ENCODE measurements at places on chromosomes 12 and 14.

- DNase-seq, result no peak
These were observed 120.4 kb upstream of the CNOT2 start for GRCh38 chr12:70122804-70123203.

DNA sequence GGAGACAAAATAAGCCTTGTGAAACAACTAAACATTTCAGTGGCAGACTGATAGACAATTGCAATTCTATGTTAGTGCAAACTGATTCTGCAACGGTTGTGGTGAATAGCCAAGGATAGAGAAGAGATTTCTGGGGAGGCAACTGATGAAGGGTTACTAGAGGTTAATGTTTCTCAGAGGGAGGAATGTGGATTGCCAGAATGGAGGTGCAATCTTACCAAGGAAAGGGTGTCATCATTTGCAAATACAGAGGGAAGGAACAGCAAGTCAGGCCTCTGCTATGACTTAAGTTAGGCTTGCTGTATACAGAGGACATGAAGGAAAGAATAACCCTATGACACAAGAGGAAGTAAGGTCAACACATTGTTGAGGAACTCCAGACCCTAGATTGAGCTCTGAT, 35.8 kb downstream of the CCDC175 start:
- DNase-seq, result no peak

GRCh38 chr12:73057428-73057827, 785.3 kb downstream of the TRHDE start:
- DNase-seq, result no peak

DNA sequence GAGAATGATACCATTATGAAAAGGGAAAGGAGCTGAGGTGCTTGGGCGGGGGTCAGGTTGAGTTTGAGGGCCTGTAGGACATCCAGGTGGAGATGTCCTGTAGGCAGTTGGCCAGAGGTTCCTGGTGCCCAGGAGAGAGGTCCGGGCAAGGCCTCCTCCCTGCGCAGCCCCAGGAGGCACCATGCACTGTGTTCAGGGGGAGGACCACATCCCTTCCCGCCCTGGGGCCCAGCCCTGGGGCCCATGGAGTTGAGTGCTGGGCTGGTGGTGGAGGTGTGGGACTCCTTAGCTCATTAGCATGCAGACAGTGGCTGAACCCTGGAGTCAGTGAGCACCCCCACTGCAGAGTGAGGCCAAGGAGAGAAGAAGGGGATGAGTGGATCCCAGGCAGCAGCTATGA, 5.7 kb upstream of the FAIM2 start:
- DNase-seq, result no peak

GRCh38 chr14:100409651-100410050, 86.5 kb downstream of the SLC25A47 start:
- DNase-seq, result no peak

DNA sequence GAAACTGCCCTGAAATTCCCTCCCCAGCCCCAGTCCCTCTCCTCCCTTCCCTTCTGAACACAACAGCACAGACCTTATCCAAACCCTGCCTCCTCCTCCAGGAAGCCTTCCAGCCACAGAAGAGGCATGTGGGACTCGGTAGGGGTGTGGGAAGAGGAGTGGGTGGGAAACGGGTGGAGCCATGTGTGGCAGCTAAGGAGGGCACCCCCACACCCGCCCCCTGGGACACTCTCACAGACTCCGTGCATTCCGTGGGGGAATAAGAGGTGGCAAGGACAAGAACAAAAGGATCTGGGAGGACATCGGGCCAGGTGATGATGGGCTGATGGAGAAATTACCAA, 24.4 kb downstream of the SLC6A12 start:
- no peak for DNase-seq

GRCh38 chr12:121124402-121125109, 8.1 kb upstream of the P2RX7 start:
- DNase-seq, result no peak

DNA sequence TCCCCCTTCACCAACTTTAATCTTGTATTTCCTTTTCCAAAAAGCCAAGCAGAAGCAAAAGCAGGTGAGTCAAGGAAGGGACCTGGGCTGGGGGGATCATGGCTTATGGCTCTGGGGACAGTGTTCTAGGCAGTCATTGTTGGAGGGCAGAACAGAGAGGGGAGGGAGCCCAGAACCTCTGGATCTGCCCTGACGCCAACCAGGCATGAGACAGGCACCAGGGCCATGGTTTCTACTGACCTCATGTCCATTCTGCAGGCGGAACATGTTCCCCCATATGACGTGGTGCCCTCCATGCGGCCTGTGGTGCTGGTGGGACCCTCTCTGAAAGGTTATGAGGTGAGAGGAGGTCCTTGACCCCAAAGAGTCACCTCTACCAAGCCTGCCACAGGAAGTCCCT, 6.6 kb downstream of the CACNB3 start:
- no peak for DNase-seq

GRCh38 chr12:113059071-113059595, 2.6 kb downstream of the DTX1 start:
- no peak for DNase-seq

DNA sequence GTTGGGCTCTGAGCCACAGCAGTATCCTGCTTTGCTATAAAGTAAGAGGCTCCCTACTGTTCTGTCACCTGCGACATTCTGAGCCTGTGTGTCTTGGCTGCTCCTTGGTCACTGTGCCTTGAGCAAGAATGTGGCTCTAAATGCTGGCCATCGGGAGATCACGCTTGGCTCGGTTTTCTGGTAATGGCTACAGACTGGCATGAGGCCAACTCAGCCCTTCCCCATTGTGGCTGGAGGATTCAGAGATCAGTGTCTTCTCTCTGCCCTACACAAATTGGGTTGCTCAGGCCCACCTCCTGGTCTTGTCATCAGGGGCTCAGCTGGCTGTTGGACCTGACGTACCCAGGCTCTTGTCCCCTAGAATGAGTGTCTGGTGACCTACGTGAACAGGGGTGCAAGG, 94.5 kb downstream of the PLXNC1 start:
- no peak for DNase-seq

DNA sequence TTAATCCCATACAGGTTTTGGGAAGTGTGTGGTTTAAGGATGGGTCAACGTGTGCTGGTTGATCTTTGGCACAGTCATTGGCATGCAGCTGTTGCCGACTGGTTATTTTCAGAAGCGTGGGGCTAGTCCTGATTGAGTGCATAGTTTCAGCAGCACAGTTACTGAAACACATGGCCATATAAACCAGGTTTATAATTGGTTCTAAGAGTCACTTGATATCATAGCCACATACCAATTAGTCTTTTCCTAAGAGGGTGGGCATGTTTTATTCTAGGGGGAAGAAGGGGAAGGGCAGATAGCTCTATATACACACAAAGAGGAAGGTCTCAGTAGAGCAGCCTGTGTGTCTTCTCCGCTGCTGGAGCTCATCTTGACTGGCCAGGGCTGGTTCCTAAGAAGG, 11.0 kb upstream of the RPS6KL1 start:
- no peak for DNase-seq

DNA sequence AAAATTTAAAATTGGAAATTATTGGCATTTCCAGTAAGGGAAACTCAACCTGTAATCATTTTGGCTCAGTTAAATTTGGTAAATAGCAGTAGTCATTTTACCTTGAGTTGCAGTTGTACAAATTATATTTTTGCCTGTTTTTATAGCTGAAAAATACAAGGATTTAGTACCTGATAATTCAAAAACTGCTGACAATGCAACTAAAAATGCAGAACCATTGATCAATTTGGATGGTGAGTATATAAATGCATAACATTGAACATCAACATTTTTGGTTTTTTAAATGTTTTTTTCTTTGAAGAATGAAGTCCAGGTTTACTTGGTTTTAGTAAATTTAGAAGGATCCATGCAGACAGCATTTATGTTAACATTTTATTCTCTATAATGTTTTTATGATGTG, 9.0 kb downstream of the RTRAF start:
- DNase-seq, result no peak

DNA sequence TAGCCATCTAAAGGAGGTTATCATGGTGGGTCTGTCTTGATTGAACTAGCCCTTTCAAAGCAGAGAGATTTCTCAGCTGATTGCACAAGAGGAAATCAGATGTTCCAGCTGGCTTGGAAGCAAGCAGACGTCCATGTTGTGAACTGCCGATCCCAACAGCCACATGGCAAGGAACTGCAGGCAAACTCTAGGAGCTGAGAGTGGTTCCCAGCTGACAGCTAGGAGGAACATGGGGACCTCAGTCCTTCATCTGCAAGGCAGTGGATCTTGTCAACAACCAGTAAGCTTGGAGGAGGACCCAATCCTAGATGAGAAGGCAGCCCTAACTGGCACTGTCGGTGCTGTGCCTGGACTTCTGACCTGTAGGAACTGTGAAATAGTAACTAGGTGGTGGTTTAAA, 7.7 kb downstream of the ACVR1B start:
- no peak for DNase-seq

Data from activated CD8-positive, alpha-beta memory T cell treated with anti-CD3 and anti-CD28 coated beads for 4 hours (primary cell).